ENCODE measurements at places on chromosomes 5 and 9.

- H3K4me3 ChIP-seq = no peak overlapping the region
- DNase-seq = no peak
- no peak overlapping the region for H3K27ac ChIP-seq
- no peaks in the 10 kb centered on the region for H3K36me3 ChIP-seq
- H3K4me1 ChIP-seq = peaks cover 4% of the 10 kb centered on the region
- H3K27me3 ChIP-seq = no peaks in the 10 kb centered on the region
Measured at GRCh38 chr9:84828046-84828445, 158.5 kb downstream of the NTRK2 start.

- no peaks in the 10 kb centered on the region for H3K36me3 ChIP-seq
- H3K27ac ChIP-seq = peak overlapping the region; percentile 58
- H3K4me1 ChIP-seq = peaks cover 5% of the 10 kb centered on the region
- H3K27me3 ChIP-seq = no peaks in the 10 kb centered on the region
- no peak overlapping the region for H3K4me3 ChIP-seq
Measured at GRCh38 chr9:121619545-121620324, 31.7 kb upstream of the DAB2IP start.

GRCh38 chr5:180090769-180091546 lies 19.4 kb upstream of the RNF130 start:
- H3K27ac ChIP-seq = no peak overlapping the region
- DNase-seq = no peak
- H3K4me3 ChIP-seq = peak overlapping the region; percentile 55
- H3K27me3 ChIP-seq = no peaks in the 10 kb centered on the region
- H3K4me1 ChIP-seq = peaks cover 18% of the 10 kb centered on the region

GRCh38 chr5:13511442-13511841 lies 433.0 kb downstream of the DNAH5 start:
- H3K27ac ChIP-seq = no peak overlapping the region
- no peak for DNase-seq
- H3K4me1 ChIP-seq = no peaks in the 10 kb centered on the region
- H3K4me3 ChIP-seq = no peak overlapping the region
- H3K36me3 ChIP-seq = no peaks in the 10 kb centered on the region
- H3K27me3 ChIP-seq = no peaks in the 10 kb centered on the region

DNA sequence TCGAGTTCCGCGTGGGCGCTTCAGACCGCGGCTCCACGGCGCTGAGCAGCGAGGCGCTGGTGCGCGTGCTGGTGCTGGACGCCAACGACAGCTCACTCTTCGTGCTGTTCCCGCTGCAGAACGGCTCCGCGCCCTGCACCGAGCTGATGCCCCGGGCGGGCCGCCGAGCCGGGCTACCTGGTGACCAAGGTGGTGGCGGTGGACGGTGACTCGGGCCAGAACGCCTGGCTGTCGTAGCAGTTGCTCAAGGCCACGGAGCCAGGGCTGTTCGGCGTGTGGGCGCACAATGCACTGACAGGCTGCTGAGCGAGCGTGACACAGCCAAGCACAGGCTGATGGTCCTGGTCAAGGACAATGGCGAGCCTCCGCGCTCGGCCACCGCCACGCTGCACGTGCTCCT lies 3.7 kb upstream of the PCDHB15 start:
- no peak overlapping the region for H3K27ac ChIP-seq
- no peak for DNase-seq
- no peaks in the 10 kb centered on the region for H3K4me1 ChIP-seq
- H3K4me3 ChIP-seq = no peak overlapping the region
- H3K27me3 ChIP-seq = peaks cover 5% of the 10 kb centered on the region

GRCh38 chr5:14557791-14558415 lies 23.7 kb upstream of the OTULINL start:
- no peak overlapping the region for H3K27ac ChIP-seq
- DNase-seq = no peak
- H3K36me3 ChIP-seq = no peaks in the 10 kb centered on the region
- no peaks in the 10 kb centered on the region for H3K4me1 ChIP-seq
- H3K27me3 ChIP-seq = peaks cover 7% of the 10 kb centered on the region

DNA sequence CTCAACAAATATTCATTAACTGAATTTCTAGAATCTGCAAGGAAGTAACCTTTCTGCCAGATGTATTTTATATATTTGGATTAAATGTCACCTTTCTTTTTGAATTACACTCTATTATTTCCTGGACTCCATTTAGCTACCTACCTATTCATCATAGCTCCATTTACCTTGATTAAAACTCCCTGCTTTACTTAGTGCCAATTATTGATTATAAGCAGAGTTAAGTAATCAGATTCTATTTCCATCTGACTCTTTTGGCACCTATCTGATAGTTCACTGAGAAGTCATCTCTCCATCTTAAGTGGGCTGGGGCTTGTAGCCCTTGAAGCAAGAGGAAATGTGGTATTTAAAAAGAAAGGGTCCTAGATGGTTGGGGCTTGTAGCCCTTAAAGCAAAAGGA lies 88.6 kb downstream of the TRPM3 start:
- no peak overlapping the region for H3K27ac ChIP-seq
- no peak overlapping the region for H3K4me3 ChIP-seq
- no peaks in the 10 kb centered on the region for H3K4me1 ChIP-seq
- no peaks in the 10 kb centered on the region for H3K36me3 ChIP-seq
- no peak for DNase-seq

DNA sequence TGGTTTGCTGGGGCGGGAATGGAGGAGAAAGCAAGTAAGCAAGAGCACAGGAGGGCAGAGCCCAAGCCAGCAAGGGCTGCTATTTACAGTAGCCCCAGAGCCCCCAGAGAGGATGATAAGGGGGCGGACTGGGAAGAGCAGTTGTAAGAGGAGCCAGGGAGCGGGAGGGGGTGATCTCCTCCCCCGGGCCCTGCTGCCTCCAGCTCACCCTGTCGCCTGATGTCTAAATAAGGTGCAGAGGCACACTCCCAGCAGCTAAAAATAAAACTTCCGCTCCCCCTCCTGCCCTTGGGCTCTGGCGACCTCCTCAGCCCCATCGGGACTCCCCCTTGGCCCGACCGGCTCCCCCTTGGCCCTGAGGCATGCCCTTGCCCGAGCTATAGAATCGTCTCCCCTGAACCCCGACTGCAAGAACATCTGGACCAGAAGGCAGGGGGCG lies 14.4 kb upstream of the CCDC69 start:
- no peaks in the 10 kb centered on the region for H3K36me3 ChIP-seq
- H3K4me3 ChIP-seq = peak overlapping the region; percentile 52
- H3K27ac ChIP-seq = peak overlapping the region; percentile 68
- no peaks in the 10 kb centered on the region for H3K27me3 ChIP-seq
- DNase-seq = no peak
- H3K4me1 ChIP-seq = peaks cover 12% of the 10 kb centered on the region

- no peaks in the 10 kb centered on the region for H3K36me3 ChIP-seq
- DNase-seq = no peak
- H3K4me3 ChIP-seq = no peak overlapping the region
- H3K4me1 ChIP-seq = peaks cover 27% of the 10 kb centered on the region
- peak overlapping the region; percentile 83 for H3K27ac ChIP-seq
- H3K27me3 ChIP-seq = no peaks in the 10 kb centered on the region
Measured at GRCh38 chr5:172694061-172694460, 53.0 kb downstream of the NEURL1B start.

- no peak for DNase-seq
- H3K4me1 ChIP-seq = no peaks in the 10 kb centered on the region
- H3K4me3 ChIP-seq = no peak overlapping the region
- no peaks in the 10 kb centered on the region for H3K27me3 ChIP-seq
- no peaks in the 10 kb centered on the region for H3K36me3 ChIP-seq
- H3K27ac ChIP-seq = no peak overlapping the region
Measured at GRCh38 chr5:57718155-57718554, 235.5 kb upstream of the ACTBL2 start.

- H3K27ac ChIP-seq = no peak overlapping the region
- no peak overlapping the region for H3K4me3 ChIP-seq
- H3K4me1 ChIP-seq = no peaks in the 10 kb centered on the region
- no peak for DNase-seq
Measured at GRCh38 chr9:134571946-134572917, 69.4 kb upstream of the COL5A1 start.

GRCh38 chr5:123094237-123094918 lies 5.3 kb downstream of the PRDM6 start:
- peaks cover 15% of the 10 kb centered on the region for H3K27me3 ChIP-seq
- no peak overlapping the region for H3K4me3 ChIP-seq
- H3K4me1 ChIP-seq = peaks cover 10% of the 10 kb centered on the region
- no peak overlapping the region for H3K27ac ChIP-seq

GRCh38 chr5:9263656-9264055 lies 282.2 kb downstream of the SEMA5A start:
- H3K4me3 ChIP-seq = no peak overlapping the region
- H3K27ac ChIP-seq = no peak overlapping the region
- H3K27me3 ChIP-seq = no peaks in the 10 kb centered on the region
- no peaks in the 10 kb centered on the region for H3K4me1 ChIP-seq
- H3K36me3 ChIP-seq = no peaks in the 10 kb centered on the region

- DNase-seq = no peak
- no peaks in the 10 kb centered on the region for H3K27me3 ChIP-seq
- no peaks in the 10 kb centered on the region for H3K4me1 ChIP-seq
- H3K36me3 ChIP-seq = no peaks in the 10 kb centered on the region
- H3K27ac ChIP-seq = no peak overlapping the region
Measured at GRCh38 chr5:41980396-41980795, 55.3 kb downstream of the FBXO4 start.

DNA sequence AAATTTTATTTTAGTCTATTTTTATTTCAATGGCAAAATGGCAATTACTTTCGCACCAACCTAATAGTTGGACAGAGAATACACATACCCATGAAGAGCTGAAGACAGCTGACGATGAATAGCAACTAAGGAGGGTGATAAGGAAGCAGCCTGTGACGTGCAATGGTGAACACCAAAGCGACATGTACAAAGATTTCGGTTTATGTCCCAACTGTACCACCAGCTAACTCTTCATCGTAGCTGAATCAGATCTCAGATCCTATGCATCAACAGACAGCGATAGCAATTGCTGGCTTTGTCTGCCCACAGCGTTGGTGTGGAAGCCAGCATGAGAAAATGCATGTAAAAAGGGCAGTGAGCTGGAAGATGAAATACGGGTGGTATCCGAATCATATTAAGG lies 130.6 kb upstream of the ANKH start:
- H3K27me3 ChIP-seq = peaks cover 7% of the 10 kb centered on the region
- peaks cover 7% of the 10 kb centered on the region for H3K4me1 ChIP-seq
- H3K4me3 ChIP-seq = no peak overlapping the region
- H3K27ac ChIP-seq = no peak overlapping the region
- H3K36me3 ChIP-seq = no peaks in the 10 kb centered on the region
- DNase-seq = no peak

DNA sequence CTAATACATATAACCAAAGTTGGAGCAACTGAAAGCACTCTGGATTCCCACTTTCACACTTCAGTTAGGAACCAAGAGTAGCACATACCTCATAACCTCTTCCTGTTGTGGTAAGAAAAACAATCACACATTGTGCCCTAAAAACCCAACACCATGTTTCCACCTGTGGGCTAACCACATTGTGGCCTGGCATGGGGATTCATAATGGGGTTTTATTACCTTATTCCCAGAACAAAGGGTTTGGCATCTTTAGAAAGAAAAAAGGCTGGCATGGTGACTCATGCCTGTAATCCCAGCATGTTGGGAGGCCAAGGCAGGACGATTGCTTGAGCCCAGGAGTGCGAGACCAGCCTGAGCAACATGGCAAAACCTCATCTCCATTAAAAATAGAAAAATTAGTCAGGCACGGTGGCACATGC lies 60.6 kb downstream of the HSD17B3 start:
- no peaks in the 10 kb centered on the region for H3K36me3 ChIP-seq
- H3K27ac ChIP-seq = no peak overlapping the region
- no peaks in the 10 kb centered on the region for H3K27me3 ChIP-seq
- H3K4me3 ChIP-seq = no peak overlapping the region
- no peaks in the 10 kb centered on the region for H3K4me1 ChIP-seq
- no peak for DNase-seq

DNA sequence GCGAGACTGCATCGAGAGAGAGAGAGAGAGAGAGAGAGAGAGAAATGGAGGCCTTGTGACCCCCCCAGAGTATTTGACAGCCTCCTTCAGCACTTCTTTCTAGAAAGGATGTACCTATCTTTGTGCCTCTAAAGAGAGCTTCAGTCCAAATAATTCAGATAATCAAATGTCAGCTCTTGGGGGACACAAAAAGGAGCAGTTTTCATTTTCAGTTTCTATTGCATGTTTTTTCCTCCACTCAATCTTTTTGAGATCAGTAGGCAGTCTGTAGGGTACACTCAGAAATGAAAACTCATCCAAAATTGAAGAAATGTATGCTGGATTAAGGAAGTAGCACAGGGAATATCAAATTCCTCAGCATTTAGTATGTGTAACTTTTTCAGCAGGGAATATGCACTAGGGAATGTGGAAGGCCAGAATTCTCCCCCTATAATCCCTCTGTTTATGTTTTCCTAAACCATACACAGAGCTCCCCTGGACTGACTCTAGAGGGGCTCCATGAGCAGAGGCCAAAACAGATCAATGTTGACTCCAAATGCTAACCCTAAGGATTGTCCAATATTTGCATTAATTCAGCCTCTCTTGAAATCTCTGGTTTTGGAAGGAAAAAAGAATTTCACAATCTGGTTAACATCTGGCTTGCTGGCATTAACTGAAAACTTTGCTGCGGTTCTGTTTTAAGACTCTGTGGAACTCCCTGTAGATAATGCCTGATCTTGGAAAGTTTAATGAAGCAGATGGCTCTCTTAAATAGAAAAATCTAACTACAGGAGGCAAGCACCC lies 250.1 kb downstream of the CEMIP2 start:
- no peak for DNase-seq
- H3K4me3 ChIP-seq = no peak overlapping the region
- no peaks in the 10 kb centered on the region for H3K36me3 ChIP-seq
- H3K4me1 ChIP-seq = peaks cover 20% of the 10 kb centered on the region

DNA sequence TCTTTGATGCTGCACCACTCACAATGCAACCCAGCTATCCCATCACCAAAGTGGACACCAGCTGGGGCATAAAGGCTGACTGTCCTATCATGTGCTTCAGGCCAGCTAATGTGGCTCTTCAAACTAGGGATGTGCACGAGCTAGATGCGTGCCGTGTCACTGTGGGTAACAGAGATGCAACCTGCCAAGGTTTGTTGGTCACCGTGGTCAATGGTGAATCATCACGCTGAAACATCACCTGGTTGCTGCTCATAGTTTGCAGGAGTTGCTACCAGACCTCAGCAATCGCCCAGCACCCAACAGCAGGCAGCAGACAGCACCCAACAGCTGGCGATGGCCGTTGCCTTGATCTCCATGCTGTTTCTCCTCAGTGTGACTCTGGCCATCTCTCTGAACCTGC lies 2.1 kb upstream of the PCDHGA1 start:
- peaks cover 62% of the 10 kb centered on the region for H3K27me3 ChIP-seq
- H3K4me1 ChIP-seq = no peaks in the 10 kb centered on the region

DNA sequence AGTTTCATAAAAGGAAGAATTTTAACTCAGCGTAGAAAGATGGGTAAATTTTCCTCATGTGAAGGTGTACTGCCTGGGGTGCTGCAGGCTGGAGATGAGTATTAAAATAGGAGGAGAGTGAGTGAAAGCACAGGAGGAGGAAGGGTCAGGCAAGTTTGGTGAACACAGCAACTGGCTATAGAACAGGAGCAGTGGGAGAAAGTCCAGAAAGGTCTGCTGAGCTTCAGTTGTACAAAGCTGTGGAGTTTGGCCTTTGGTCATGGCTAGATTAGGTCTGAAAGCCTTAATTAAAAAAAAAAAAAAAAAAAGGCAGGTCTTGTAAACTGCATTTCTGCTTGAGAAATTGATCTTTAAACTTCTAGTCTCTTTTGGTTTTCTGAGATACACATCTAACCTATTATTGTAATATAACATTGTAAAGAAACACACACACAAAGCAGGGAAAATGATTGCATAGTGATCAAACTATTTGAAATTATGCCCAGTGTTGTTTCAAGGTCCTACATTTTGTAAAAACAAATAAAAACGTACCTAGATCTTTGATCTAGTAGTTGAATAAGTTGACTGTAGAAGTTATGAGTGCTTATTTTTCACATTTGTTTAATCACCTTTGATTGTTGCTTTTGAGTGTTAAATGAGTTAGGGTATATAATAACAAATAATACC lies 43.6 kb downstream of the MAP3K1 start:
- no peak overlapping the region for H3K27ac ChIP-seq
- H3K27me3 ChIP-seq = no peaks in the 10 kb centered on the region
- no peak for DNase-seq
- H3K4me1 ChIP-seq = peaks cover 32% of the 10 kb centered on the region
- peaks cover 69% of the 10 kb centered on the region for H3K36me3 ChIP-seq
- H3K4me3 ChIP-seq = no peak overlapping the region
